ENCODE measurements at places on chromosomes 7 and 10.

- DNase-seq: no peak
Measured at GRCh38 chr10:97820096-97820704, 29.4 kb upstream of the GOLGA7B start.

- peak; percentile 42 for DNase-seq
Measured at GRCh38 chr7:34165927-34166550, 260.7 kb downstream of the BMPER start.

DNA sequence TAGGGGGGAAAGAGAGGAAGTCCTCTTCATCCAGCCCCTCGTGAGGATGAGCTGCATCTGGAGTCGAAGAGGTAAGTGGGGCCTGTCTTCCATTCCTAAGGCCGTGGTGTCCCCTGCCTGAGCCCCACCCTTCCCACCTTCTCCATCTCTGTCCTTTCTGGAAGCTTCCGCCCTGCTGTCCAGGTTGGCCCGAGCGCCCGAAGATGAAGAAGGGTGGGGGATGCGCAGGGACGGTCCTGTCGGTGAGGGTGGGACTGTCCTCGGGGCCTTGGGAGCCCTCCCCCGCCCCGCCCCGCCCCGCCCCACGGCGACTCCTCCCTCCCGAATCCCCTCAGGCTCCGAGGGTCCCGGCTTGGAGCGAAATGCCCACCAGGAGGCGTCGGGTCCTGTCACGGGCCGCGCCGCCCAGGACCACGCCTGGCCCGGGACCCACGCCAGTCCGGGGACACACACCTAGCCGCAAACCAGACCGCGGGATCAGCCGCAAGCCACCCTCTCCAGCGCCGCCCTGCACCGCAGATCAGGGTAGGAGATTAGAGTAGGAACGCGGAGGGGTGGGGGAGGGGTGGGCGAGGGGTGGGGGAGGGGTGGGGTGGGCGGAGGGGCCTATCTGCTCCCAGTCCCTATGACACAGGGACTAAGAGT is 15.3 kb downstream of the GPRIN2 start:
- peak; percentile 29 for DNase-seq

GRCh38 chr7:29408841-29409243 is 154.8 kb upstream of the PRR15 start:
- DNase-seq: peak; percentile 82

- no peak for DNase-seq
Measured at GRCh38 chr7:74560086-74560719, 97.3 kb upstream of the GTF2I start.

DNA sequence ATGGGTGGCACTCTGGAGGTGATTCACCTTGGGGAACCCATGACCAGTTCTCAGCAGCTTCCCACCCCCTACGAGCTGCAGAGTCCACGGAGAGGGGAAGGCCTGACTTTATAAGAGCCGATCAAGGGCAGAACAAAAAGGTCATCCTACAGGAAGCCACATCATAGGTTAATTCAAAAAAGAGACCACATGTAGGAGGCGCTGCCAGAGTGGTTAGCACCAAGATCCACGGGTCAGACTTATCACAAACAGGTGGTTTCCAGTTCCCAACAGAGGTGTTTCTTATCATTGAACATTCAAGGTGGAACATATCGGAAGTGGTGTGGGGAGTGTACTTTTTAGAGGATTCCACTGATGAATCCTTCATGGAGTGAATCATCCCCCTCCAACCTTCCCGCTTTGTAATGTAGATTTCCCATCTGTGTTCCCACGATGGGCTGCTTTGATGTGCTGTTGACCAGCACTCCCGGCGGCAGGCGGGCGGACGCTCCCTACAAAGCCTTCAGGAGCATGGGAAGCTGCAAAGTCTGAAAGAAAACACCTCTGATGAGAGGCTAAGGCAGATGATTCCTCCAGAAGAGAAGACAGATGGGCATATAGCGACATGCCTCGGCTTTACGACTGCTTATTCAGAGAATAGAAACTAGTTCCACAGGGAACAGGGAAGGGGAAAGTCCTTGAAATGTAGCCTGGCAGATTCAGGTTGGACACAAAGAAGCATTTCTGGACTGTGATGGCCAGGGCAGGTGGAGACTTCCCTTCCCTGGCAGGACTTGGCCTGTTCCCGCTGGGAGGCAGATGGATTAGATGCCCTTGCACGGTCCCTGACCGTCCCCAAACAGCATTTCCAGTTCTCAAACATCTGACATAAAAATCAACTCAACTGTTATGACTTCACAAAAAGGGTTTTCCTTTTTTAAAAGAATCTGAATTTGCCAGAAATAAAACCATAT is 66.5 kb downstream of the AFAP1L2 start:
- no peak for DNase-seq

- DNase-seq: no peak
Measured at GRCh38 chr10:84224411-84225028, 824 bp downstream of the LRIT2 start.

DNA sequence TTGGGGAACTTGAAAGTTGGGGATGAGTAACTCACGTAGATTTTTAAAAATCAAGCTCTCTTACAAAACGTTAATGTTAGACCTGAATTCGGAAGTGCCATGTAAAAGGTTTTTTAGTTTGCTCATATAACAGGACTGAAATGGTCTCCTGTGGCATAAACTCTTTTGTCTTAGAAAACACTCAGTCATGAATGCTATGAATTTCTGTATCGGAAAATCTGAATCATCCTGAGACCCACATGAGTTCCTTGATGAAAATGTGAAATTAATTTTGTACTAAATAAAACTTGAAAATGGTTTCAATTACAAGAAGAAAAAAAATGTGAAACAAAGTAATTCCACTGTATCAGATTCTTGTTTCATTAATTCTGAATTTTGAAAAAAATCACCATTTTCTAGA is 134.8 kb upstream of the BMPER start:
- peak; percentile 74 for DNase-seq

- no peak for DNase-seq
Measured at GRCh38 chr10:126798649-126799048, 106.6 kb upstream of the DOCK1 start.

GRCh38 chr10:97664282-97664850 is 22.7 kb downstream of the AVPI1 start:
- no peak for DNase-seq

DNA sequence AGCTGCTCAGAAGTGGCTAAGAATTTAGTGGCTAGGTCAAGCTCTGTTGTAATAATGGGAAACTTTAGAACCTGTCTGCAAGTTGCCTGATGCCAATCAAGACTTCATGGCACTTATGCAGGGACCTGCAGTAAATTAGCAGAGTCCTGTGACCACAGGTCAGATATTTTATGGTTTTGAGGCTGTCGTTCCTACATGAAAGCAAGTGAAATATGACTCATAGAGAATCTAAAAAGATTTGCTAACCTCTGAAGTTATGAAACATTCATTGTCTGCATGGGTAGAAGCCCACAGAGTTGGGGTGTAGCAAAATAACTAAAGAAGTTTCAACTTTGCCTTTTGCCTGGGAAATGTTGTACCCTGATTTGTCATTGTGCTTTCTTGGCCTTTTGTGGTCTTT is 32.3 kb downstream of the SLC39A12 start:
- DNase-seq: peak; percentile 29

DNA sequence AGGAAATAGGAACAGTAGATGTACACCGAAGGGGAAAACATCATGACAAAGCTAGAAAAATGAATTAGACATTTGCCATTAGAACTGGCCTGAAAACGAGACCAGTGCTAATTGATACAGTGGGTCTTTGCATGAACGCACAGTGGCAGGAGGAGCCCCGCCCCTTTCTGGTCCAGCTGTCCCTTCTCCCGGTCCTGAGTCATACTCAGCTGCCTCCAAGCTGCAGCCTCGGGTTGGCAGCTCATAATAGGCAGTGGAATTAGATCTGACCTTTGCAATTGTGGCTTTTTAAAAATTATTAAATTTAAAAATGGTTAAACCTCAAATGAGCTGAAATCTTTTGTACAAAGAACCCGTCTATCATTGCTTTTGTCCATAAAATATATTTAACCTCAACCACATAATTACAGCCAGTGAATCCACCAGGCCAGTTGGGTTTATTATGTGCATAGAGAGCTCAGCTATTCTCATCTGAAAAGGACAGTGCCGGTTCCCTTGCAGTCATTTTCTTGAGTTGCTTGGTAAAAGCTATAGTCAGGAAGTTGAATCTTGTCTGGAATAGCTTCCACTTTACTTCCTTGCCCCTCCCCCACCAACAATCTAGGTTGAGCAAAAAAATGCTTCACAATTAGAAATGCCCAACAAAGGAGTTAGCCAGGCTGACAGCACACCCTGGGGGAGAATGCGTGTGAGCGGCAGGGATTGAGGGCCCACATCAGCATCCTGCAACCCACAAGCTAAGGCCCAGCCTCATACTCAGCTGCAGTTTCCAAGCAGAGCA is 147.1 kb downstream of the BUB3 start:
- DNase-seq: peak; percentile 11

GRCh38 chr7:80312139-80312661 is 177.6 kb downstream of the GNAI1 start:
- DNase-seq: peak; percentile 58

All from fibroblast of skin of scalp (primary cell).